ENCODE measurements at places on chromosomes 3 and 15. TPM values are rescaled to one million over a fixed set of nuclear protein-coding genes. Genes with fewer than 3 reads are reported as not detected.

Gene NBEAL2
- 10.6 TPM for total RNA-seq

Gene SPATA12
- total RNA-seq = not detected

Gene BUB1B
- total RNA-seq = 1.8 TPM

Gene ALAS1
- 25.8 TPM for total RNA-seq

Gene NRROS
- 0.80 TPM for total RNA-seq

Gene ANKRD63
- total RNA-seq = not detected

Measured in ovary (tissue), 10 donors.